Activated T-helper 2 cell treated with anti-CD3 and anti-CD28 coated beads, Interferon-gamma antibody, Interleukin-2, Interleukin-4, amounts not matched to agents 10 μg/mL and 5 μg/mL and 100 μg/mL, durations not matched to agents 14 hours and 24 hours and 36 hours (primary cell): ENCODE measurements at places on chromosomes 7 and 10. TPM values are rescaled to one million over a fixed set of nuclear protein-coding genes. Genes with fewer than 3 reads are reported as not detected.

ACTA2 gene
- total RNA-seq = 11.3 and 11.9 TPM in 2 replicates

ZNRF2 gene
- total RNA-seq = 10.2 and 10.4 TPM in 2 replicates

TPST1 gene
- total RNA-seq = 1.3 and 1.6 TPM in 2 replicates

YAE1 gene
- 11.9 TPM in 2 replicates for total RNA-seq

SYT15B gene
- total RNA-seq = 0.21 and 0.23 TPM in 2 replicates

ZDHHC4 gene
- total RNA-seq = 23.9 and 29.9 TPM in 2 replicates

CYTH3 gene
- total RNA-seq = 0.85 and 1.2 TPM in 2 replicates

MRLN gene
- not detected in 2 replicates for total RNA-seq

LEP gene
- not detected in 2 replicates for total RNA-seq

ASZ1 gene
- not detected in 2 replicates for total RNA-seq

INMT gene
- not detected in 2 replicates for total RNA-seq

OPN4 gene
- total RNA-seq = not detected in 2 replicates

NODAL gene
- total RNA-seq = not detected in 2 replicates

CLRN3 gene
- not detected in 2 replicates for total RNA-seq

SEMA3A gene
- total RNA-seq = 0.25 TPM in 2 replicates

ADRB1 gene
- total RNA-seq = not detected in 2 replicates
